ENCODE measurements at places on chromosomes 6 and 20.

GRCh38 chr6:53230775-53231467 lies 82.3 kb upstream of the GCM1 start:
- no peak for DNase-seq

DNA sequence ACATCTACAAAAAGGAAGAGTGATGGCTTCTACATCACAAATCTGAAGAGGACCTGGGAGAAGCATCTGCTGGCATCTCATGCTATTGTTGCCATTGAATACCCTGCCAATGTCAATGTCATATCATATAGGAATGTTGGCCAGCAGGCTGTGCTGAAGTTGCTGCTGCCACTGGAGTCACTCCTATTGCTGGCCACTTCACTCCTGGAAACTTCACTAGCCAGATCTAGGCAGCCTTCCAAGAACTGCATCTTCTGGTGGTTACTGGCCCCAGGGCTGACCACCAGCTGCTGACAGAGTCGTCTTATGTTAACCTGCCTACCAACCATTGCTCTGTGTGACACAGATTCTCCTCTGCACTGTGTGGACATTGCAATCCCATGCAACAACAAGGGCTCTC lies 111.8 kb downstream of the PERP start:
- DNase-seq, result no peak

DNA sequence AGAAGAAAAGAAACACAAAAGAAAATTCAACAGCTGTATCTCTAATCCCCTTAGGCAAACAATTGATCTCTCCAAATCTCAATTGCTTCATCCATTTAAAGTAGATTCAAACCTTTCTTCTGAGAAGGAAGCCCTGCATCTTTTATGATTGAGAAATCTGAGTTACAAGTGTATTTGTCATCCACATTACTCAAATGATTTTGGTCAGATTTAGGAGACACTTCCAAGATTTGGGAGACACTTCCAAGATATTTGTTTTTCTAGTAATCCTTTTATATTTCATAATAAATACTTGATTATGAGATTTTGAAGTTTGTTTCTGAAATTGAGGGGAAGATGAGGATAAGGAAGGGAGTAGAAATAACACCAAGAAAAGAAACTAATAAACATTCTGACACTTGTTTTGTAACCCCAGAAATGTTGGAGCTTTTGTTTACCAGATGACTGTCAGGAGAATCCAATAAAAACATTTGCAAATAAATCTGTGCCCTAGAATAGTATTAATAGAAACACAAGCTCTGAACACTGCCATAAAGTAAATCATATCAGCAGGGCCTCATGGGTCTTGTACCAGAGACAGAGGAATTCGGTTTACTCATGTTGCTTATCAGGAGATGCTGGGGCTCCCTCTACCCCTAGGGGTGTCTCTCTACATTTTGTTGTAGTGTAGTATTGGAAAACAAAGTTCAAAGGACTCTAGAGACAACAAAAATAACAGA lies 314.3 kb upstream of the NT5E start:
- no peak for DNase-seq

GRCh38 chr6:44116641-44117382 lies 10.4 kb downstream of the MRPL14 start:
- no peak for DNase-seq

GRCh38 chr6:101926149-101926925 lies 532.8 kb downstream of the GRIK2 start:
- DNase-seq, result no peak

GRCh38 chr6:33116417-33116816 lies 40.6 kb downstream of the HLA-DPB1 start:
- DNase-seq, result no peak

GRCh38 chr6:158762787-158763433 lies 56.3 kb downstream of the EZR start:
- DNase-seq, result no peak

DNA sequence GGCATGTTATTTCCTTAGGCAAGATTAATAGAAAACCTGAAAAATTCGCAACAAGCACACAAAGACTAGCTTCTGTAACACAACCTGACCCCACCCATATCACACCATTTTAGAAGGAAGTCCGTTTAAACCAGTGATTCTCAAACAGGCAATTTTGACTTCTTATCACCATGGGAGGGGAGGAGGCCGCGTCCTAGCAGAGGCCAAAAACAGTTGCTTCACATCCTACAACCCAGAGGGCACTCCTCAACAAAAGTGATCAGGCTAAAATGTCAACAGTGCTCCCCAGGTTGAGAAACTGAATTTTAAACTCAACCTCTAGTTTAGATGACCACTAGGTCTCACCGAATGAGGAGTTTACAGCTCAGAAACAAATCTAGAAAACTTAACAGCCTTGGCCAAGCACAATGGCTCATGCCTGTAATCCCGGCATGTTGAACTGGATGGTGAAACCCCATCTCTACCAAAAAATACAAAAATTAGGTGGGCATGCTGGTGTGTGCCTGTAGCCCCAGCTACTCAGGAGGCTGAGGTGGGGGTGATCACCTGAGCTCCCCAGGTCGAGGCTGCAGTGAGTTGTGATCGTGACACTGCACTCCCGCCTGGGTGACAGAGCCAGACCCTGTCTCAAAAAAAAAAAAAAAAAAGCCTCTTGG lies 3.4 kb downstream of the SNX5 start:
- no peak for DNase-seq

DNA sequence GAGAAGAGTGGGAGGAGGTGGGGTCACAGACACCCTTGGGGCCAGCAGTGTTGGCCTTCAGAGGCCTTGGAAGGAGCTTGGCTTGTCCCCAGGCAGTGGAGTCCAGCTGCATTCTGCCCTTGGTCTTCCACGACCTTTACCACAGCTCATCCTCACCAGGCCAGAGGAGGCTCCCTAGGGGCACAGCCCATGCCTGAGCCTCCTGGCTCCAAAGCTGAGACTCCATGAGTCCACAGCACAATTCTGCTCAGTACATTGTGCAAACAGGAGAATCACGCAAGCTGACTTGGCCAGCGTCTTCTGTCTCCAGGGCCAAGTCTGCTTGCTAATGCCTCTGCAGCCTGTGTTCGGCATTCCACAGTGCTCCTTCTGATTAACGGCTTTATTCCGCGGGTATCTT lies 337.2 kb downstream of the SMOC2 start:
- no peak for DNase-seq

- DNase-seq, result no peak
These were observed 45.3 kb upstream of the IER3 start for GRCh38 chr6:30789606-30790005.

Data from stimulated activated CD8-positive, alpha-beta memory T cell treated with anti-CD3 and anti-CD28 coated beads, Interleukin-15, amount 100 ng/mL, for 1 hour (primary cell).